Muscle of leg (tissue), 16 donors: ENCODE measurements at places on chromosomes 1 and 21. TPM values are rescaled to one million over a fixed set of nuclear protein-coding genes. Genes with fewer than 3 reads are reported as not detected.

TBX15 gene
- total RNA-seq = 41.4 TPM

UMODL1 gene
- 0.04 TPM for total RNA-seq

SLAMF8 gene
- total RNA-seq = 0.27 TPM

GBP2 gene
- total RNA-seq = 1.3 TPM

LCA5L gene
- 0.84 TPM for total RNA-seq

TMEM201 gene
- total RNA-seq = 6.9 TPM

GCSAML gene
- total RNA-seq = 0.09 TPM

TESK2 gene
- 2.2 TPM for total RNA-seq

CLIC4 gene
- total RNA-seq = 104 TPM

NKAIN1 gene
- total RNA-seq = 1.3 TPM

KLF17 gene
- 0.13 TPM for total RNA-seq

LCE1A gene
- total RNA-seq = not detected

CD5L gene
- total RNA-seq = not detected

CRABP2 gene
- total RNA-seq = 268 TPM

SIPA1L2 gene
- 24.6 TPM for total RNA-seq

OR2M5 gene
- not detected for total RNA-seq

COL18A1 gene
- 85.6 TPM for total RNA-seq

SRM gene
- 17.7 TPM for total RNA-seq

RGSL1 gene
- total RNA-seq = not detected

SLFNL1 gene
- 0.58 TPM for total RNA-seq

GOLT1A gene
- 0.09 TPM for total RNA-seq

ZSCAN20 gene
- total RNA-seq = 5.9 TPM

OR2L3 gene
- total RNA-seq = not detected
